ENCODE measurements at places on chromosomes 4 and X.

DNA sequence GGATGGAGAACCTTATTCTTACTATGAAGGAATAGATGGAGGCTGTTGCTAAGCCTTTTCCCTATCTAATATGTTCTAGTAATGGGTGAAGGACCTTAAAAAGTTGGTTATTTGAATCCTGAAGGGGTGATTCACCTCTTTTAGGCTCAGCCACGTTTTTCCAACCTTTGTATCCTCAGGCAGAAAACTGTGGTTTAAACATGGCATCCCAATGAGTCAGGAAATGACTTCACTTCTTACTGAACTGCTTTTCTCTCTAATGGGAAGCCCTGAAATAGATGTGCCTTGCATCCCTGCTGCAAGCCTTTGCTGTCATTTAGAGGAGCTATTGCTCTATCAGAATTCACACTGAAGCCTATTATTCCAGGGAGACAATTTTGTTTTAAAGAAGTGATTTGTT is 191.0 kb upstream of the ARX start:
- no peak for DNase-seq

DNA sequence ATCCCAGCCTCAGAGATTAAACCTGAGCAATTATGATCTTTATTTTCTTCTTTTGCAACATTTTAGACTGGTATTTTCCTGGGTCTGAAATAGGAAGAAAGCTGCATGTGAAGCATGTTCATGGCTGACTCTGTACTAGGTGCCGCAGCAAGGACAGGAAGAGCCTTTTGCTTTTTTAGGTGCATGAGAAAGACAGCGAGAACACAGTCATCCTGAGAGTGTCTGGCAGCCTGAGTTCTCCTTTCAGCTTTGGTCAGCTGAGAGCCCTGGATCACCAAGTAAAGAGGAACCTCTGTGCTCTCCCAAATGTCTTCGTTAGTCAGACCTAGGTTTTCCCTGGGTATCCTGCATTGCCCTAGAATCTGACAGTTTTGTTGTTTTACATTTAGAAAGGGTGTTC is 29.8 kb downstream of the FAM149A start:
- no peak for DNase-seq

- no peak for DNase-seq
Measured at GRCh38 chrX:68931345-68931744, 102.5 kb downstream of the EFNB1 start.

DNA sequence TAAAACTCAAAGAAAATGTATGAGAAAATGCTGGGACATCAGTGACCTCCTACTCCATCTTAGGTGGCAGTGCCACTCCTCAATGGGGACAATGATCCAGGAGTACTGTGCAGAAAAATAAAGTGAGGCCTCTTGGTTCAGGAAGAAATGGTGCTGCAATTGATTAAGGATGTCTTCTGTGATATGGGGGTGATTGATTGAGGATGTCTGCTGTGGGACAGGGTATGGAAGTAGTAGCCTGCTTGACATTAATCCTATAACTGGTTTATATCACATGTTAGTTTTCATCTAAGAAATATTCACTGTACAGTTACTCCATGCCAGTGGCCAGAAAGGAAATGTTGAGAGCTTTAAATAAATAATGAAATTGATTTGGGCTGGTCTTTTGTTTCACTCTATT is 20.5 kb downstream of the OTOP1 start:
- DNase-seq, result no peak

DNA sequence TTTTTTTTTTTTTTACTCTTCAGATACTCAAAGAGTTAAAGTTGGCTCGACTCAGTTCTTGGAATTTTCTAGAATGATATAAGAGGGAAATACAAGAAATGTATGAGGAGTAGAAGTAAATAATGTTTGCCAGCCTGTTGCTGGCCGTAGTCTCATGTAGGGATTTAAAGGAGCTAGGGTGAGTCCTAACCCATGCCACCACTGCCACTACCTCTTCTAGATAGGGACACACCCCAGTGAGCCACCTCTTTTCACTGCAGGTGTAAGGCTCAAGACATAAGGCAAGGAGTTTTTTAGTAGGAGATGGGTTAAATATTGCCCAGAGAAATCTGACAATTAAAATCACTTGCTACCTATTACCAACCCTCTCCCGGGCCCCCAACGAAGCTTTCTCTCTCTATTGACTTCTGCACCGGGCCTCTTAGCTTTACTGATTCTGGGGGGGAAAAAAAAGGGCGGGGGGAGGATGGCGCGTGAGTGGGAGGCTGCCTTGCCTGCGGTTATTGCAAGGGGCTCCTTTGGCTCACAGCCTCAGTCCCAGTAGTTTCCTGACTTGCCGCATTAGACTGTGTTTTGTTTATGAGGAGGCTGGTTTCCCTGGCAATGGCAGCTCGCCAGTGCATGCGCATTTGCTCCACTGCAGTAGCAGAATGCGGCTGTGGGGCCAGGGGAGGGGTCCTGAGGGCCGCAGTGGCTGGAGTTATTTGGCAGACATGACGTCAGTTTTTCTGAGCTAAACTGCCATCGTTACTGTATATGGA is 3.0 kb downstream of the LINC00632 start:
- no peak for DNase-seq

GRCh38 chr4:95165926-95166524 is 382.7 kb downstream of the UNC5C start:
- DNase-seq, result peak; percentile 61

GRCh38 chrX:131729295-131729694 is 185.4 kb downstream of the OR13H1 start:
- no peak for DNase-seq

DNA sequence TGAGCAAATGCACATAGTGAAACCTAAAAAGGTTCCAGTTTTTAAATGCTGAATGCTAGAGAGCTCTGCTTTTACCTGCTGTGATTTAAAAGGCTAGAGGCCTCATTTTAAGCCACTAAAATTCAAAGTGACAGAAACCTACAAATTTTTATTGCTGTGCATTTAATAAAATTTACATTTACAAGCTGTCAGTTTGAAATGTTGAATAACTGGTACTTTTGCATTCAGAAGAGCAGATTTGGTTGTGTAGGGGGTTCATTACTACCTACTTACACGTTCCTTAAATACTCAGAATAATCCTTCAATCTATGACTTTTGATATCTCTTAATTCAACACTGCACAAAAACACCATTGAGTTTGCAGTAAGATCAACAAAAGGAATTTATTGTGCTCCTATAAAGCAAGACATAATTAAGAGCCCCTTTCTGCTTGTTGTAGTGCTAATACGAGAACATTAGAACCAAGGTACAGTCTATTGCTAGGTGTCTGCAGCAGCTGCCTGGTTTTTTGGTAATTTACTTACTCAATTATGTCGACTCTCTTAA is 27.9 kb downstream of the NKX3-2 start:
- no peak for DNase-seq

- DNase-seq, result no peak
Measured at GRCh38 chr4:184620212-184620867, 28.9 kb downstream of the CASP3 start.

DNA sequence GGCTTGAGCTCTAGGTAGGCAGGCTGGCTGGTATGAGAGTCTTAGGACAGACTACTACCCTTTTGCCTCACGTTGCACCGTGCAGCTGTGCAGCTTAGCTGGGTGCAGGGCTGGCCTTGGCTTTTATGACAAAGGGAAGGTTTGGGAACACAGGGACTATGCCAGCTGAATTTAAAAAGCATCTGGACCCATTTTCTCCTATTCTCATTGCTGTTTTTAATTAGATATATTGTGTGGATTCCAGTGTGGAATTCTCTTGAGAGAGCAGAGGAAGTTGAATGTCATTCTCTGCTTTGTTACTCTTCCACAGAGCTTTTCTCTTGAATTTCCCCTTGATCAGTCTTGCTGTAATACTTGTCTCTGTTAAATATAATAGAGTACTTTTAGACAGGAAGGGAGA is 192.7 kb downstream of the ZNF330 start:
- DNase-seq, result no peak

DNA sequence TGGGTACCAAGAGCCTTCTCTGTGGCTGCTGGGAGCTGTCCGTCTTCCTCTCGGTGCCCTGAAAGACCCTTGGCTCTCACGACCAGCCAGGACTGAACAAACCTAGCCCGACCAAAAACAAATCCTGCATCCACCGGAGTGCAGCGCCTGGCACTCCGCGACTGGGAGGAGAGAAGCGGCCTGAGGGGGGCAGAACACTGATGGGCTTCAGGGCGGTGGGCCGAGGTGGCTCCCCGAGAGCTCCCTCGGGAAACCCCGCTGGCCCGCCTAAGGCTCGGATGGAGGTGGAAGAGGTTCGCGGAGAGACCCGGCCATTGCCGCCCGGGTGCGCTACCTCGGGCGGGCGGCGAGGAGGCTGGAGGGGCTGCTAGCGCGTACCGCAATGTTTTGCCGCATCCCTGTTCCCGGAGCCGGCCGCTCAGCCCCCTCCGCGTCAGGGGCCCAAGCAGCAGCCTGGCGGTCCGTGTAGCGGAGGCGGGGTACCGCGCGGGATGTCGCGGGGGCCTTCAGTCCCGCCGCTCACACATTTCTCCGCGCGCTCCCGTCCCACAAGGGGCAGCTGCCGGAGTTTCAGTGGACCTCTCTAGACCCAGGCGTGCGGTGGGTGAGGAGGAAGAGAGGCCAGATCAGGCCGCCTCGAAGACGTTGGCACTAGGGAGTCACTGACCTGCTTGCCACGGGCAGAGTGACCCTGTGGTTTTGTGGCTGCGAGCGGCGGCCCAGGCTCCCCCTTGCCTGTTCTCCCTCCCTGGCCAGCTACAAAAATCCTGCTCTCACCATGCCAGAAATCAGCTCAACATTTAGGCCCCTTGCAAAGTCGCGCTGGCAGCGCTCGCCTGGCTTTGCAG is 2.2 kb downstream of the SLITRK4 start:
- DNase-seq, result no peak

DNA sequence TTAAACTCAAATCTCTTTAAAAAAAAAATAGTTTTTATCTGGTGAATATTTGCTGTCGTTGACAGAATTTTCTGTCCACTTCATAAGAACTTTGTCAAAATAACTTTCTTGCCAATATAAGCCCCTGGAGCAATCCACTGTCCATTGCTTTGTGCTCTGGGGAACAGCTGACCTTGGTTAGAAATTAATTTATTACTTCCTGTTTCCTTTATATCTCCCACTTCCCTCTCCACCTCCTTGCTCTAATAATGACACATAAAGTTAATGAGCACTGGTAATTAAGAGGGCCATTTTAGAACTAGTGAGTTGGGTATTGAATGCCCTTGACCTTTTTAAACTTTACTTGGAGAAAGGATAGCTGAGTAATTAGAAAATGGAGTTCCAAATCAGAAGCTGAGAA is 151.3 kb upstream of the LEF1 start:
- DNase-seq, result no peak

- no peak for DNase-seq
Measured at GRCh38 chr4:153189016-153189801, 15.0 kb upstream of the TRIM2 start.

GRCh38 chrX:42107495-42108488 is 184.4 kb upstream of the CASK start:
- DNase-seq, result no peak

- DNase-seq, result no peak
Measured at GRCh38 chr4:113682730-113683537, 78.6 kb downstream of the CAMK2D start.

All from KG1 (cell line).